ENCODE measurements at places on chromosomes 2 and 18.

DNA sequence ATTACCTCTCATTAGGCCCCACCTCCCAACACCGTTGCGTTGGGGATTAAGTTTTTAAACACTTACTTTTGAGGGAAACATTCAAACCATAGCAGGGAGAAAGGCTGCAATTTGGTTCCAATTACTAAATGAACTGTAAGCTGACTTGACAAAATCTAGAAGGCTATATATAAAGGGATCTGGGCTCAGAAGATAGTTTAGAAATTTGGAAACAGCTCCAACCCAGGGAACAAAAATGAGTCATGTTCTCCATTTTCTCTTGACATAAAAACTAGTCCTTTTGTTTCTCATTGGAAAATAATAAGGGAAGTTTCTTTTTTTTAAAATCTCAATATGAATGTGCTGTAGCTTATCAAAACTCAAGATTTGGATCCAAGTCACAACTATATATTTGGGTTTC is 17.5 kb downstream of the MOGAT1 start:
- DNase-seq = no peak

DNA sequence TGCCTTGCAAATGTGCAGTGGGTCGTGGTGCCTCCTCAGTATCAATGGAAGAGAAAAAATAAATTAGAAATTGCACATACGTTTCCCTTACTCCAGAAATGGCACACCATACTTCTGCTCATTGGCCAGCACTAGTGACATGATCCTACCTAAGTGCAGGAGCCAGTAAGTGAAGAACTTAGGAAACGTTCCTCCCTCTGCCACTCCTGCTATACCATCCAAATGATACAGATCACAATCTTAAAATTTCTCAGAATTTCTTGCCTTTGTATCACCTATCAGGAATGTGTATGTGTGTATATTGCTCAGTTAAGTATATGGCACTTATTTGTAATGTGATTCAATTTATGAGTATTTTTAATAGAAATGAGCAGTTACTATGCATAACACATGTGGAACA is 237.0 kb upstream of the UBE2E3 start:
- DNase-seq = no peak

- no peak for DNase-seq
These were observed 47.8 kb upstream of the REG3G start for GRCh38 chr2:78977661-78978145.

DNA sequence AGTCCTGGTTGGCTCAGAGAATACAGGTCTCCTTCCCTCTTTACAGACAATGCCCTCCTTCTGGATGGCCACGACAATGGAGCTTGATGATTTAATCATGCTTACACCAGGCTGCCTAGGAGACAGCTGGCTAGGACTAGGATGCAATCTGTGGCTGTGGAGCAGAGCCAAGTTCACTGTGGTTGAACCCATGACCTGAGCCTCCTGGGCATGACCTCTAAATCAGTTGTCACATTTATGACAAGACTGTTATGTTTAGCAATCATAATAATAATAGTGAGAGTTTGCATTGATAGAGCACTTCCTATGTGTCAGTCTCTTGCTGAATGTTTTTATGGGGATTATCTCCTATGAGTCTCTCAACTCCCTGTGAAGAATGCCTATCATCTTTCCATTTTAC is 244.1 kb downstream of the ICOS start:
- no peak for DNase-seq

DNA sequence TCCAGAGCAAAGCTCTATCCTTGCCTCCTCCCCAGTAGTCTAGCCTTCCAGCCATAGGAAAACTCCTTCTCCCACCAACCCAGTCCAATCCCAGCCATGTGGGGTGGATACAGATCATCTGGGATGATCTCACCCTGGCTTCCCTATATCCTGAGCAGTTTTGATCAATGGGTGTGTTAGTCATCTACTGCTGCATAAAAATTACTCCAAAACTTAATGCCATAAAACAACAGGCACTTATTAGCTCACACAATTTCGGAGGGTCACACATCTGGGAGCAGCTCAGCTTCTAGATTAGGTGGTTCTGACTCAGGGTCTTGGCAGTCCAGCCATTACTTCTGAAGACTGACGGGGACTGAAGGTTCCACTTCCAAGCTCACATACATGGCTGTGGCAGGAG is 190.4 kb downstream of the SPP2 start:
- no peak for DNase-seq

GRCh38 chr2:99691926-99692325 is 202.1 kb upstream of the REV1 start:
- no peak for DNase-seq

DNA sequence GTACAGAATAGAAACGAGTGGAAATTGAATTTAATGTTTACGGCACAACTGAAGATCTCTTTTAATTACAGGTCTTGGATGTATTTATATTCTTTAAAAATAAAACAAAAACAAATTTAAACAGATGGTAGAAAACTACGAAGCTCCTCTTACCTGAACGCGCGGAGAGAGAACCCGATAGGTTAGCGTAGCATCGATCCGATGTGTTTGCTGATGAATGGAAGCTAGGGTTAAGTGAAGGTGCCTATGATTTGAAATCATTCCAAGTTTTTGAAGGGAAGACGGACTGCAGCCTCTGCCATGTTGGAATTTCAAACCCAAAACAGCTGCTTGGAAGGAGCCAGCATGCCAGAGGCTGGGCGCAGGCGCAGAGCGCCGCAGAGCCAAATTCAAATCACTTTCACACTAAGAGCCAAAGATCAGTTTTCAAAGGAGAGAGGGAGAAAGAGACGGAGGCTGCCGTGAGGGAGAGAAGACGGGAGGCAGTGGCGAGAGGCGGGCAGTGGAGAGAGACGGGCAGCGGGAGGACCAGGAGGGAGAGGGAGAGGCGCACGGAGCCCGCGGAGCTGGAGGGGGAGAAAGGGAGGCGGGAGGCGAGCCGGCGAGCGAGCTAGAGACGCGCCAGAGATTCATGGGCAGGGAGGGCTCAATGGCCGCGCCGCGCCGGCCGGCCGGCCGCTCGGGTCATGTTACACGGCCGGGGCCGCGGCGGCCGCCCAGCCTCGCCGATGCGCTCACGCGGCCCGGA is at the start of gene FIGN:
TSS of gene FIGN (minus strand) at position 324 of the 748 bp plus-strand sequence. CDS start 1,081 bp downstream, outside the sequence.
- no peak for DNase-seq

DNA sequence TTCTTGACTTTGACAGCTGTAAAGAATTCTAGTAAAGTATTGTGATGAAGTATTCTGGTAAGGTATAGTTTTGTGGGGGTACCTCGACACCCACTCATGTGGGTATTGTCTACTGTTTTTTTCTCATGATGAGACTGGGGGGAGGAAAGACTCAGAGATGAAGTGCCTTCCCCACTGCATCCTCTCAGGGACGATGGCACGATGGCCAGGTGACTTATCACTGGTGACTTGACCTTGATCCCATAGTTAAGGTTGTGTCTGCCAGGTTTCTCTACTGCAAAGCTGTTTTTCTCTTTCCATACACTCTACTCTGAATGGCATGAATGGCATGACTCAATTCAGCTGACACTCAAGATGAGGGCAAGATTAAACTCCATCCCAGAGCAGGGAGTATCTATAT is 936 bp upstream of the CCDC68 start:
- no peak for DNase-seq

DNA sequence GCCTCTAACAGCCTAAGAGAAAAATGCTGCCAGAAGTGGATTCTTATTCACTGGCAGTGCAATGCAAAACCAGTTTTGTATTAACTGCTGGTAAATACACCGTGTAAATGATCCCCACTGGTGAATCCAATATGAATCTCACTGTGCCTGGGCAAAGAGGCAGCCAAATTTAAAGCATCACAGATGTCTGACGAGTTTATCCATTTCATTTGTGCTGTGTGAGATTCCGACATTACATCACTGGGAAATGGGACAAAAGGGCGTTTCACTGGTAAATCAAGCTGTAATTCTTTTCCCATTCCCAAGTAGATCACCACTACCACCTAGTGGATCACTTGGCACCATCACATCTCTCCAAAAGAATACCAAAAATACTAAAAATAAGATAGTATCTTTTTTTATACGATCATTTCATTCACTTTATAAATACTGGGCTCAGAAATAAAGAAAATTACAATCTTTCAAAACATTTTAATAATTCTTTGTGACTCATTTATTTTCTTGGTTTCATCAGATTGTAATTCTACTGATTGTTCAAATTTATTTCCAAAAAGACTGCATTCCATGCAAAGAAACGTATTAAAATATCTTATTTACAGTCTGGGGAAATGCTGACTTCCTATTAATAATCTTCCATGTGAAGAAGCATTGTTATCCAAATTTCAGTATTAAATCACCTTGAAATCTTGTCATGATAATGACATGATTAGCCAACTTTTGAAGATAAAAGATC is 125.6 kb downstream of the GRB14 start:
- DNase-seq = no peak

- DNase-seq = no peak
These were observed 1.4 kb downstream of the SPATS2L start for GRCh38 chr2:200307724-200308545.

- DNase-seq = no peak
These were observed 165.1 kb downstream of the SRBD1 start for GRCh38 chr2:45446016-45446415.

DNA sequence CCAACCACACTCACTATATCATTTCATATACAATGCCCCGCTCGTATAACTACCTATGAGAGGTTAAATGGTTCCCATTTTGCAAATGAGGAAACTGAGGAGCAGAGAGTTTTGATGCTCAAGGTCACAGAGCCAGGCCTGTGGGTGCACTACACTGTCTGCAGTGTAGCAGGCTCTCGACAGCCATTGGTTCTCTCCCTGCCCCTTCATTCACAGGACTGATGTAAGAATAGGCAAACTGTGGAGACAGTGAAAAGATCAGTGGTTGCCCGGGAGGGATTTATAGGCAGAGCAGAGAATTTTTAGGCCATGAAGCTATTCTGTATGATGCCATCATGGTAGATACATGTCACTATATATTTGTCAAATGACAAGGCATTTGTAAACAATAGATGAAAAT is 39.0 kb upstream of the LBH start:
- no peak for DNase-seq

GRCh38 chr2:27958711-27959378 is 68.3 kb downstream of the BABAM2 start:
- no peak for DNase-seq

DNA sequence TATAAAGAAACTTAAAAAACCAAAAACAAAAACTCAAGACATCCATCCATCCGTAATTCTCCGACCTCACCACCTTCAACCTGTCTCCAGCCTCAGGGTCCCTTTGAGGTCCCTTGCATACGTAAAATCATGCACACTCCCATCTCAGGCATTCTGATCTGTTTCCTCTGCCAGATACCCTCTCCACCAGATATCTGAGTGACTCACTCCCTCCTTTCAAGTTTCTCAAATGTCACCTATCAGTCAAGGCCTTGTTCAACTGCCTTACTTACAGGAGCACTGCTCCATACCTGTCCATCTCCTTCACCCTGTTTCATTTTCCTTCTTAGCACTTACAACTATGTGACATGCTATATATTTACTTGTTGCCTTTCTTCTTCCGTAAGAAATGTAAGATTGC is 369.3 kb downstream of the NBAS start:
- DNase-seq = no peak

- DNase-seq = no peak
These were observed 16.9 kb downstream of the SH2D6 start for GRCh38 chr2:85435220-85435958.

DNA sequence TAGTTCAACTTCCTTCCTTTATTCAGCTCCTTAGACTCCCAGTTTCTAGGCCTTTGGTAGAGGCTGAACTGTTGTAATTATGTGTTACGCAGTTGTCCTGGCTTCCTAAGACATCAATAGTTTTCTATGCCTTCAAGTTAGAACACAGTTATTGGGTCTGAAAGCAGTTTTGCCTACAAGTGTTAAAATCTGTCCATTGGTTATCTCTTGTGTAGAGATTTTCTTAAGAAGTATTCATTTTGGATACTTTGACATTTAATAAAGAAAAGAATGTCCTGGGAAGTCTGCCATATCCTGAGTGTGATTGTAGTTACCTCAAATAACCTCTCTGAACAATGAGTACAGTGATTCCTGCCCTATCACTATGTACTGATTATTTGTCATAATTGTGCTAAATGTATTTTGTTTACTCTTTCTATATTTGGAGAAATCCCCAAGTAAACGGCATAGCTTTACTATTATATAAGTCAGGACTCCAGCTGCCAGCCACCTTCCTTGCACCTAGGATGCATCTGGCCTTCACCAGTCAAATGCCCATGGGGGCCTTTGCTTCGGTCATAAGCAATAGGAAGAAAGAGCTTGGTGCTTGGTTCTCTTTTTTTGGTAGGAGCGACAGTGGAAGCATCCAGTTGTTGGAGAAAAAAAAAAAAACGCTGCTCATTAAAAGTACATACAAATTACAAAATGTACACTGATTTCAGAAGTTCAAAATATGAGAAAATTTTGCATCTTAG is 449.5 kb upstream of the PKDCC start:
- DNase-seq = no peak

- DNase-seq = no peak
These were observed 71.7 kb upstream of the CDCA7 start for GRCh38 chr2:173282795-173283545.
